ENCODE measurements at places on chromosomes 13 and 19.

- peak; percentile 60 for DNase-seq
These were observed 70.5 kb upstream of the ZNF420 start for GRCh38 chr19:37007587-37008220.

DNA sequence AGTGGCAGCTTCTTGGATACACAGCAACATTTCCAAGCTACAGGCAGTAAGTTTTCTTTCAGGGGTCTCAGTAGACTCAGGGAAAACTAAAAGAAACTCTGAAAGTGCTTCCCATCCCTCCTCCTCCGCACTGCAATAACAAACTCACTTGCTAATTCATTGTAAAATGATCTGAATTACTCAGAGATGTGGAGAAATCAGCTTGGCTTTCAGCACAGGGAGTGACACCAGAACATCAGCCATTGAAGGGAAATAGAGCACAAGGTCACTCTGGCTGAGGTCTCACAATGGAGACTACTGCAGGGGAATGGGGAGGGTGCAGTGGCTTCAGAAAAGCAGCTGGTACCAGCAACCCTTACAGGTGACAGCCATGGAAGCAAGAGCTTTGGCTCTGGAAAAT is 137.3 kb upstream of the SERP2 start:
- DNase-seq = no peak

DNA sequence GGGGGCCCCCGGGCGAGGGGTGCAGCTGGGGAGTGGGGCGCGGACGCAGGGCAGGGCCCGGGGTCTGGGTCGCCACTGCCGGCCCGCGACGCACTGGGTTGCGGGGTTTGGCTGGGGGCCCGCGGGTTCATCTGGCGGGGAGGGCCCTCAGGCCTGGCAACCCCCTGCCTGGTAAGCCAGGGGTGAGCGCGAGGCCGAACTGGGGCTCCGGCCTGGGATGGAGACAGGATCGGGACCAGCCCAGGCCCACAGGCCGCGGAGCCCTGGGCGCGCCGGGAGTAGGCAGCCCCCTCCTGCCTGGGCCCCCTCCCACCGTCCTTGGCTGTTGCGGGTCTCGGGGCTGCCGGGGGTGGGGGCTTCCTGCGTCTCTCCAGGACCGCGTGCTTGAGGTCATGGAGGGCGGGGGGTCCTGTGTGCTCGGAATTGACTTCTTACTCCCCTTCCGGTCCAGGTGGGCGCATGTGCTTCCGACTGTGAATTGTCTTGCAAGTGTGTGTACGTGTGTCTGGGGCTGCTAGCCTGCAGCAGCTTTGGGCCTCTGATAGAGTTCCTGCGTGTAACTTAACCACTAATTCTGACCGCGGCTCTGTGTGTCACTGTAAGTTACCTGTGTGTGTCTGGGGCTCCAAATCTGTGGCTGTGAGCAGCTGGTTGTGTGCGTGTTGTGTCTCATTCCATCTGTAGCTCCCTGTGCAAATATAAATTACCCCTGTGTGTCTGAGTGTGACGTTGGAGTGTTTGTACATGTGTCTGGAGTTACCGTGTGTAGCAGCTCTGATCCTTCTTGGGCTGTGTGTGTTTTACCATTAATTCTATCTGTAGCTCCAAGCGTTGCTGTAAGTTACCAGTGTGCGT is 751 bp downstream of the GRAMD1A start:
- DNase-seq = peak; percentile 72

DNA sequence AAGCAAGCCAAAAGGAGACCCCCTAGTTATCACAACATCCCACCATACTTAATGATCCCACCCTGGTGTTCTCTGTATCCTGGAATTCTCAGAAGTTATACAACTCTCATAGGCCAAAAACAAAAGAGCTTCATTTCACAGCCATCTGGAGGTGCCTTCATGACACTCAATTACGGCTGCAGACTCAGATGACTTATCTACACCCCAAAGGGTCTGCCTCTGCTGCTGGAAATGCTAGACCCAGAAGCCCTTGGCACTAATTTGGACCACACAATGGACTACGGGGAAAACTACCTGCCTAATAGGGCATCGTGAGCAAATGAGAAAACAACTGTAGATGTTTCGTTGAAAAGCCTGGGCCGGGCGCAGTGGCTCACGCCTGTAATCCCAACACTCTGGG is 40.2 kb downstream of the BRD4 start:
- no peak for DNase-seq

DNA sequence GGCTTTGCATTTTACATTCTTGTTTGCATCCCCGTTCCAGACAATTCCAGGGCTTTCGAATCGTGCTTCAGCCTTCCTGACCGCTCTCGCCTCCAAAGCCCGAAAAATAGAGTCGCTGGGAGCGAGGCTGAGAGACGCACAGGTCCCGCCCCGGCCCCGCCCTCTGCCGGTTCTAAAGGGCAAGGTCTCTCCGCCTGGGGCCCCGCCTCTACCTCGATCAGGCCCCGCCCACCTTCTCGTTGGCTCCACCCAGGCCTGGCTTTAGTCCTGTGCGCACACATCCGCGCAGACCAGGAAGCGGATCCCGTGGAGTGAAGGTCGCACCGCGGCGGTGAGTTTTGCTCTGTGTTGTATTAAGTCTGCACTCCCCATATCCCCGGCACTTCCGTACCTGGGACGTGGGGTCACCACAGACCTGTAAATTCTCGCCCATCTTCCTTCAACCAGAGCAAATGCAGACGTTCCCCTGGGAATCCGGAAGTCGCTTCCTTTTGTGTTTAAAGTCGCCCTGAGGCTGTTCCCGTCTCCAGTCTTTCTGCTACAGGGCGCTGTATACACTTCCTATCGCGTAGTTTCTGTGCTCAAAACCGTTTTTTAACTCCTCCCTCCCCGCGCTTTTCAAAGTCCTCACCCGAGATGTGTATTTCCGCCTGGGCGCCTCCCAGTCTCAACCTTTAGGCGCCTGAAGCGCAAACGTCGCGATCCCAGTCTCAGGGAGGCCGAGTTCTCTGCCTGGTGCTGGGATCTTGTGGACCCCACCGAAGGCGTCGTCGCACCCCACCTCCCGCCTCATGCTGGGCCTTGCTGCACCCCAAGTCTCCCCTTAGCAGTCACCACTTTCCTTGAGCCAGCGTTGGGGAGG is at the start of gene ZNF701:
Gene ZNF701, plus strand, starts transcription at position 288 of the 862 bp plus-strand sequence. CDS start 3,861 bp downstream, outside the sequence.
- peak; percentile 98 for DNase-seq

DNA sequence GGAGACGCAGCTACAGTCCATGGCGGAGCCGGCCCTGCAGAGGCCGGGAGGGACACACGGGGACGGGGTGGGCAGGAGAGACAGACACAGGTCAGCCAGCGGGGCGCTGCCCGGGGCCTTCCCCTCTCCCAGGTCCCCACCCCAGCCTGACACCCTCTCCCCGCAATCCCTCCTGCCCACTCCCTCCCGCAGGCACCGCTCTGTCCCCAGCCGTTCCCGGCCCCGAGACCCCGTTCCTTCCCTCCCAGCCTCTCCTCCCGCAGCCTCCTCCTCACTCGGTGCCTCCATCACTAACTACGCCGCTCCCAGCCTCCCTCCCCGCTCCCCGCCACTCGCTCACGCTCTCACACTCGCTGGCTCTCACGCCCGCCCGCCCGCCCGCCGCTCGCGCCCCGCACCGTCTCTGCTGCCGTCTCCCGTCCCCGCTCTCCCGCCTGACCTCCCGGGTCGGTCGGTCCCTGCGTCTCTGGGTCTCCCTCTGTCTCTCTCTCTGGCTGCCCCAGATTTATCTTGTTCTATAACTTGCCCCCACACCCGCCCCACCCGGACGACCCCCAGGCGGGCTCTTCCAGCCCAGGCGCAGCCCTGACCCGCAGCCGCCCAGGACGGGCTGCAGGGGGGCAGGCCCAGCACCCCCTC is 15.2 kb downstream of the ERFL start:
- DNase-seq = no peak

DNA sequence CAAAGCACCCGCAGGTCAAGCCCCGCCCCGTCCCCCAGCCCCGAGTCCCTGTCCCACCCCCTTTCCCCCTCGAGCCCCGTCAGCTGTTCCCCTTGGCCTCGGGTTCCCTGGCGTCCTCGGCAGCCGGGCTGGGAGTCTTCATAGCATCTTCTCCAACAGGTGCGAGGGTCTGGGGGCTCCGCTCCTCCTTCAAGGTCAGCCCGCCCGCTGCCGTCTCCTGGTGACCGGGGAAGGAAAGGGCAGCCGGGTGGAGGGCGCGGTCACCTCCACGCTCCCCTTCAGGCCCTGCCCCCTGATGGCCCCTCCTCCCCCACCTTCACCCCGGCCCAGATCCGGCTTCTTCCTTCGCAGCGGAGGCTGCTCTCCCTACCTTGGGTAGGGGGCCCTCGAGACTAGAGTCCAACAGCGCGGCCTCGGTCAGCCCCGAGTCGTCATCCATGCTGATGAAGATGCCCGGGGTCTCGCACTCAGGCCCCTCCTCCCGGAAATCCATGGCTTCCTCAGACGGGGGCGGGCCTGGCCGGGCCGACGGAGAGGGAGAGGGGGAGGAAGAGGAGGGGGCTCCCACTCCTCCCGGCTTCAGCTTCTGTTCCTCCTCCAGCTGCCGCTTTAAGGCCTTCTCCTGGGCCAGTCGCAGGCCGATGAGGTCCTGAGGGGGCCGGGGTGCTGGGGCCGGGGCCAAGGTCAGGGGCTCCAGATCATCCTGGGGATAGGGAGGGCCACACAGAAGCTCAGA is 541 bp upstream of the RSPH6A start:
- DNase-seq = no peak

- DNase-seq = no peak
These were observed 60.4 kb upstream of the OBI1 start for GRCh38 chr13:78719367-78719766.

DNA sequence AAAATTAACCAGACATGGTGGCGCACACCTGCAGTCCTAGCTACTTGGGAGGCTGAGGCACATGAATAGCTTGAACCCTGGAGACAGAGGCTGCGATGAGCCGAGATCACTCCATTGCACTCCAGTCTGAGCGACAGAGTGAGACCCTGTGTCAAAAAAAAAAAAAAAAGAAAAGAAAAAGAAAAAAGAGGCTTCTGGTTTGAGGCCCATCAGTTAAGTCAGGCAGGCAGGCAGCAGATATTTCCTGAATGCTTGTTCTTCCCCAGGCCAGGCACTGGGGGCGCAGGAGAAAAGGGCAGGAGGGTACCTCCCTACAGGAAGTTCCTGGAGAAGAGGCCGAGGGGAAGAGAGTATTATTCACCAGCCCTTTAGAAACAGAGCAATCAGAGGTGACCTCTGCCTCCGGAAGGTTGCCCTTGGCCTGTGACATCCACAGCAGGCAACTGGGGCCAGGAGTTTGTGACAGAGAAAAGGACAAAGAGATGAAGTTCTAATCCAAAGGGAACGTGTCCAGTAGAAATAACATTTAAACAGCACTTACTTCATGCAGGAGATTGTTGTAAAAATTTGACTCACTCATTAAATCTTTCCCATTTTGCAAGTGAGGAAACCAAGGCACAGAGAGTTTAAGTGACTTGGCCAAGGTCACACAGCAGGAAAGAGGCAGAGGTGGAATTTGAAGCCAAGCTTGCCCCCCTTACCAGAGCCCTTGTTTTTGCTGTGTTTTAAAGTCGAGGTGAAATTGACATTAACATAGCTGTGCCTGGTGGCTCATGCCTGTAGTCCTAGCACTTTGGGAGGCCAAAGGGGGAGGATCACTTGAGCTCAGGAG is 4.3 kb upstream of the RLN3 start:
- peak; percentile 39 for DNase-seq

GRCh38 chr13:77001963-77002587 is 10.2 kb downstream of the CLN5 start:
- DNase-seq = no peak

All from stimulated activated CD8-positive, alpha-beta memory T cell treated with anti-CD3 and anti-CD28 coated beads, Interleukin-4, amount 100 ng/mL, for 48 hours (primary cell).